Forelimb muscle (tissue), 1 donor: ENCODE measurements at places on chromosomes 6 and 20. TPM values are rescaled to one million over a fixed set of nuclear protein-coding genes. Genes with fewer than 3 reads are reported as not detected.

CST5 gene
- not detected for polyA plus RNA-seq

KHDC1 gene
- 4.8 TPM for polyA plus RNA-seq

LY6G6C gene
- 0.62 TPM for polyA plus RNA-seq

GRCh38 chr6:102438171-102438570 is 1044.7 kb downstream of the GRIK2 start:
- no peak for DNase-seq

GRCh38 chr20:58892141-58892931 is 39.8 kb downstream of the GNAS start:
- no peak for DNase-seq

- no peak for DNase-seq
Measured at GRCh38 chr6:159427771-159428170, 258.6 kb downstream of the FNDC1 start.

DNA sequence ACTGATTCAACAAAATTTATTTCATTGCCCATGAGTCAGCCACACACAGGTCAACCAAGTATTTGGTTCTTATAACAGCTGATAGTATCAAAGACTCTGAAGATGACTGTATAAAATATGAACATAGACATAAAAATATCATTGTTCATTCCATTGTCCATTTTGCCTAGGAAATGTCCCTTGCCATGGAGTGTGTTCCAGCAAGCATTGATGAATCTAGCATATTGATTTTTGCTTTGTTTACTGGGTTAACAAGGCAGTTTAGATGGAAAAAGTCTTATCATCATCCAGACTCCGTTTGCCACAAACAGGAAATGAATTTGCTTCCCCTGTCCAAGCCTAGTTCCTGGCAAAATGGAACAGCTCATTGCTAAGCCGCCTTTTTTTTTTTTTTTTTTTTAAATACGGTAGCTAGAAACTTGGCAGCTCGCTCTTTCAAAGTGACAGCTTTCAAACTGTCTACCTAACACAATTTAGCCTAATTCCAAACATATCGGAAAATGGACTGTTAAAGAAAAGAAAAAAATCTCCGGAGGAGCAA is 7.5 kb downstream of the F13A1 start:
- no peak for DNase-seq

DNA sequence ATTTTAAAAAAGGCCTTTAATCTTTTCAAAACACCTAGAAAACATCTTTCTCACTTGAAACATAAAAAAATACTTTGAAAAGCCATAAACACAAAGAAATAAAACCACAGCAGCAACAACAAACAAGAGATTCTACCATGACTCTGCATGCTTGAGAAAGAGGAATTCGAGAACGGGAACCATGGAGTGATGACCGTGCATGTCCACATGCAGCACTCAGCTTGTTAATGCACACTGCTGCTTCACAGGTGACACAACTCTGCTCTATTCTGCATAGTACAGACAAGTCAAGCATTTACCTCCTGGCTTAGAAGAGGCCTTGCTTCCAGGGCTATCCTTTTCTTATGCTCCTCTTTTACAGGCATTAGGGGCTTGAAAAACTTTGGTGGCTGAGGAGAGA is 64.9 kb upstream of the NUP153 start:
- no peak for DNase-seq

DNA sequence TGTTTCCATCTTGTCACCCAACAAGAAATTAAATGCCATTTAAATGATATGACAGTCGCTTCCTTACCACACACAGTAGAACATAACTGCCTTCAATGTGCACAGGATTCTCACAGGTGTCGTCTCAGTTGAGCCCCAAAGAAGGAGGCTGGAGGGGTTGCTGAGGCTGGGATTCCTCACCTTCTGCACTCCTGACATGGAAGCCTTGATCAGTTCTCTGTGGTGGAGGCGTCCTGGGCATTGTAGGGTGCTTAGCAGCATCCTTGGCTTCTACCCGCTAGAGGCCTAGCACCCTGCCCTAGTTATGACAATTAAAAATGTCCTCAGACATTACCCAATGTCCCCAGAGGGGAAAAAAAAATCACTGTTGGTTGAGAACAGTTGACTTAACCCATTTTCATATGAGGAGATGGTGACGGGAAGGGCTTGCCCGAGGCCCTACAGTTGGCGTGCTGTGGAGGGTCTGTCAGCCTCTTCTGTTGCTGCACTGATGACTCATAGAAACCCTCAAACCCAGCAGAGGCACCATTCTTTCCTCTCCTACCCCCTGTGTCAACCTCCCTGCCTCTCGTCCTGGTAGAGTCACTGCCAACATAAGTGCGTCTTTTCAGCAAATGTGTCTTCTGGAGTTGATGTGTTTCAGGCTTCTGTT is 19.3 kb upstream of the ZNF831 start:
- no peak for DNase-seq

- no peak for DNase-seq
Measured at GRCh38 chr6:25296217-25296905, 17.2 kb downstream of the CARMIL1 start.
